ENCODE measurements at places on chromosomes 5 and 9. TPM values are rescaled to one million over a fixed set of nuclear protein-coding genes. Genes with fewer than 3 reads are reported as not detected.

DNA sequence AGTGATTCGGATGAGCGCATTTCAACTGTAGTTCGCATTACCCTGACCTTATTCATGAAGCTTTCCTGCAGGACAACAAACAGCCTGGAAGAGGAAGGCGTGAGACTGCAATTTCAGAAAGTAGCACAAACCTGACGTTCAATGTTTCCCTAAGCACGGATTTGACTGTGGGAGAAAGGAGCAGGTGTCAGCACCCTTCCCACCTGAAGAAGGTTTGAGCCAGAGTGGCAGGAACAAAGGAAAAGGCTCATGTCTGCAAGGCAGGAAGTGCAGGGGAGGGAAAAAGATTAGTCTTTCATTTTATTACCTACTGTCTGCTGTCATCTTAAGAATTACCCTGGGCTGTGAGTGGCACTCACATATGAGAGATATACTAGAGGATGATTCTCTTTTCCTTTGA lies 114.0 kb downstream of the MED10 start:
- no peaks in the 10 kb centered on the region for H3K4me1 ChIP-seq
- no peak for DNase-seq
- H3K27me3 ChIP-seq, result no peaks in the 10 kb centered on the region
- H3K36me3 ChIP-seq, result no peaks in the 10 kb centered on the region
- H3K4me3 ChIP-seq, result no peak overlapping the region

- no peak overlapping the region for H3K4me3 ChIP-seq
- no peaks in the 10 kb centered on the region for H3K36me3 ChIP-seq
- H3K4me1 ChIP-seq, result no peaks in the 10 kb centered on the region
- no peak overlapping the region for H3K27ac ChIP-seq
- H3K27me3 ChIP-seq, result no peaks in the 10 kb centered on the region
These were observed 569.9 kb downstream of the RAB3C start for GRCh38 chr5:59152701-59153245.

GRCh38 chr9:113360242-113360842 lies 11.0 kb downstream of the BSPRY start:
- H3K27ac ChIP-seq, result no peak overlapping the region
- no peaks in the 10 kb centered on the region for H3K4me1 ChIP-seq
- no peak overlapping the region for H3K4me3 ChIP-seq
- no peak for DNase-seq
- H3K27me3 ChIP-seq, result peaks cover 3% of the 10 kb centered on the region

- peaks cover 37% of the 10 kb centered on the region for H3K4me1 ChIP-seq
- peak; percentile 86 for DNase-seq
- H3K27ac ChIP-seq, result peak overlapping the region; percentile 98
- H3K27me3 ChIP-seq, result no peaks in the 10 kb centered on the region
- peak overlapping the region; percentile 73 for H3K4me3 ChIP-seq
These were observed 2.0 kb upstream of the CCL27 start for GRCh38 chr9:34664281-34665066.

GRCh38 chr5:156339139-156339841 lies 12.3 kb downstream of the SGCD start:
- no peak overlapping the region for H3K4me3 ChIP-seq
- H3K27me3 ChIP-seq, result peaks cover 1% of the 10 kb centered on the region
- DNase-seq, result no peak
- H3K4me1 ChIP-seq, result no peaks in the 10 kb centered on the region
- H3K36me3 ChIP-seq, result no peaks in the 10 kb centered on the region

DNA sequence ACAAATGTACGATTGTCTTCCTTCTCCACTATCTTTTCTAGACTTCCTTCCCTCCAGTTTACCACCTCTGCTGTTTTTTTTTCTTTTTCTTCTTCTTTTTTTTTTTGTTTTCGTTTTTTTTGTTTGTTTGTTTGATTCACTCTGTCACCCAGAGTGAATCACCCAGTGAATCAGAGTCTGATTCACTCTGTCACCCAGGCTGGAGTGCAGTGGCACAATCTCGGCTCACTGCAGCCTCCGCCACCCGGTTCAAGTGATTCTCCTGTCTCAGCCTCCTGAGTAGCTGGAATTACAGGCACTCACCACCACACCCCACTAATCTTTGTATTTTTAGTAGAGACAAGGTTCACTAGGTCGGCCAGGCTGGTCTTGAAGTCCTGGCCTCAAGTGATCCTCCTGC lies 375.7 kb downstream of the NTRK2 start:
- H3K4me3 ChIP-seq, result no peak overlapping the region
- H3K4me1 ChIP-seq, result no peaks in the 10 kb centered on the region
- no peak for DNase-seq
- H3K36me3 ChIP-seq, result no peaks in the 10 kb centered on the region
- no peak overlapping the region for H3K27ac ChIP-seq

NOP16 gene
- 15.5 TPM for total RNA-seq

GRCh38 chr9:37215830-37216229 lies 95.5 kb downstream of the ZCCHC7 start:
- H3K27ac ChIP-seq, result no peak overlapping the region
- no peaks in the 10 kb centered on the region for H3K4me1 ChIP-seq
- H3K27me3 ChIP-seq, result no peaks in the 10 kb centered on the region
- H3K36me3 ChIP-seq, result no peaks in the 10 kb centered on the region
- DNase-seq, result no peak

GRCh38 chr9:101510459-101510858 lies 23.2 kb upstream of the RNF20 start:
- no peaks in the 10 kb centered on the region for H3K4me1 ChIP-seq
- H3K36me3 ChIP-seq, result no peaks in the 10 kb centered on the region
- no peak for DNase-seq
- H3K27me3 ChIP-seq, result peaks cover 7% of the 10 kb centered on the region
- H3K4me3 ChIP-seq, result no peak overlapping the region

DNA sequence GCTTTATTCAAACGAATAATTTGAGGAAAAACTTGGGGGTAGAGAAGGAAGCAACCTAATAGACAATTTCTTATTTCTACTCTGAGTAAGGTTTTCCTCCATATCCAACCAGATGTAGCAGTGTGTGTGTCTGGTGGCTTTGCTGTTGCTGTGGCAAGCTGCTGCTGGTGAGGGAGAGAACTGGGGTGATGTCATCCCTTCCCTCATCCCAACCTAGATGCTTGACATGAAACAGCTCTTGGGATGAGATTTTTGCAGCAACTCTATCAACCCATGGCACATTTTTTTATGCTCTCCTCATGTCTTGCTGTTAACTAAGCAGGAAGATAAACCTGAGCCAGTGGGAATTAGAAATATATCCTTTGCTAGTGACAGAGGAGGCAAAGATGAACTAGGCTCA lies 135.8 kb downstream of the PCSK1 start:
- H3K36me3 ChIP-seq, result no peaks in the 10 kb centered on the region
- H3K27me3 ChIP-seq, result no peaks in the 10 kb centered on the region
- H3K27ac ChIP-seq, result no peak overlapping the region

- DNase-seq, result no peak
- no peaks in the 10 kb centered on the region for H3K36me3 ChIP-seq
- no peak overlapping the region for H3K4me3 ChIP-seq
These were observed 3.0 kb downstream of the C8G start for GRCh38 chr9:136947955-136948510.

DNA sequence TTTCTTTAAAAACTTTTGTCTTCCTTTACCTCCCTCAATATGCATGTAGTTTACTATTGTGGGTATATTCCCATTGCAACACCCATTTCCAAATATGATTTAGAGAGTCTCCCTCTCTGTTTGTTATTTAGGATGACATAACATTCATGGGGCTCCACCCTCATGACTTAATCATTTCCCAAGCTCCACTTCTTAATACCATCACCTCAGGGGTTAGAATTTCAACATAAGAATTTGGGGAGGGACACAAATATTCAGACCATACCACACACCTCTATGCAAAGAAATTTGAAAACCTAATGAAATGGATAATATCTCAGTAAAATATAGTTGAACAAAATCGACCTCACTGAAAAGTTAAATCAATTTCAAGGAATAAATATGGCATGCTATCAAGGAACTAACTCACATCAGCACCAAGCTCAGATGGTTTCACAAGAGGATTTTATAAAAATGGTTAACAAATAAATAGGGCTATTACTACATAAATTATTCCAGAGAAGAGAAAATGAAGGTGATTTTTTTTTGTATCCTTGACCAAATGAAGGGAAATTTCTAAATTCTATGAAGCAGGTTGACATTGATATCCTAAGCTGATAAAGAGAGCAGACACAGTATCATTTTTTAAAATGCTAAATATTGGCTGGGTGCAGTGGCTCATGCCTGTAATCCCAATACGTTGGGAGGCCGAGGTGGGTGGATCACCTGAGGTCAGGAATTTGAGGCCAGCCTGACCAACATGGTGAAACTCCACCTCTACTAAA lies 20.2 kb upstream of the UBTD2 start:
- H3K4me3 ChIP-seq, result no peak overlapping the region
- no peak for DNase-seq
- H3K4me1 ChIP-seq, result no peaks in the 10 kb centered on the region
- H3K36me3 ChIP-seq, result no peaks in the 10 kb centered on the region
- H3K27me3 ChIP-seq, result peaks cover 9% of the 10 kb centered on the region

- H3K27me3 ChIP-seq, result no peaks in the 10 kb centered on the region
- no peak overlapping the region for H3K4me3 ChIP-seq
- DNase-seq, result no peak
- peaks cover 2% of the 10 kb centered on the region for H3K4me1 ChIP-seq
- peaks cover 19% of the 10 kb centered on the region for H3K36me3 ChIP-seq
These were observed 19.0 kb downstream of the STOM start for GRCh38 chr9:121350993-121351561.

SLC31A2 gene
- total RNA-seq, result 3.2 TPM

DNA sequence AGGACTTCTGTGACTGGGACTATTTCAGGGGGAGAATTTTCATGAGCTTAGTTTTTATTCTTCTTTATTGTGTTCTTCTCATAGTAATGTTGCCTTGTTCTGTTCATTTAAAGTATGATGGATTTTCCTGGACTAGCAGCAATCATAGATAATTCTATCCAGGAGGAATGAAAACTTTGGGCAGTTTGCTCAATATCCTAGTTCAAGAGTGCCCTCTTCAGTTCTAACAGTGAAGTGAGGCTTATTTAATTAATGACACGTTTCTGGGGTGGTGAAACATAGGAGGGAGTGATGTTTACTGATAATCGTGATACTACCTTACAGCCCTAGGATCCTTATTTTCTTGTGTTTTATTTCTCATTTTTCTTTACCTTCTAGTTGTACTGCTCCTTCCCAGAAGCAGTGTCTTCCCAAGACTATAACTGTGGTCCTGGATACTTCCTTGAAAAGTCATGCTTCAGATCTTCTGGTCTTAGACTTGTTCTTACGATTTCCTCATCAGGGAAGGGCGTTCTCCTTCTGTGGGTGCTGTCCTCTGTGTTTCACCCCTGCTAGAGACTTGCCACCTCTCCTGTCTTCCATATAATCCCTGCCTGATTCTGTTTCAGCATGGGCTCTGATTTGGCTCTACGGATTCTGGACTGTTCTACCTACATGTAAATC lies 57.4 kb downstream of the CFAP95 start:
- H3K27ac ChIP-seq, result no peak overlapping the region
- no peaks in the 10 kb centered on the region for H3K27me3 ChIP-seq
- no peaks in the 10 kb centered on the region for H3K36me3 ChIP-seq
- peak; percentile 39 for DNase-seq
- H3K4me3 ChIP-seq, result no peak overlapping the region

GRCh38 chr5:95441636-95442035 lies 50.5 kb downstream of the FAM81B start:
- no peaks in the 10 kb centered on the region for H3K4me1 ChIP-seq
- H3K4me3 ChIP-seq, result no peak overlapping the region
- peaks cover 6% of the 10 kb centered on the region for H3K27me3 ChIP-seq
- H3K27ac ChIP-seq, result no peak overlapping the region

GRCh38 chr9:108316630-108317029 lies 539.2 kb downstream of the ACTL7B start:
- no peaks in the 10 kb centered on the region for H3K27me3 ChIP-seq
- no peak overlapping the region for H3K27ac ChIP-seq
- H3K36me3 ChIP-seq, result no peaks in the 10 kb centered on the region

TCF7 gene
- total RNA-seq, result 234 TPM

DNA sequence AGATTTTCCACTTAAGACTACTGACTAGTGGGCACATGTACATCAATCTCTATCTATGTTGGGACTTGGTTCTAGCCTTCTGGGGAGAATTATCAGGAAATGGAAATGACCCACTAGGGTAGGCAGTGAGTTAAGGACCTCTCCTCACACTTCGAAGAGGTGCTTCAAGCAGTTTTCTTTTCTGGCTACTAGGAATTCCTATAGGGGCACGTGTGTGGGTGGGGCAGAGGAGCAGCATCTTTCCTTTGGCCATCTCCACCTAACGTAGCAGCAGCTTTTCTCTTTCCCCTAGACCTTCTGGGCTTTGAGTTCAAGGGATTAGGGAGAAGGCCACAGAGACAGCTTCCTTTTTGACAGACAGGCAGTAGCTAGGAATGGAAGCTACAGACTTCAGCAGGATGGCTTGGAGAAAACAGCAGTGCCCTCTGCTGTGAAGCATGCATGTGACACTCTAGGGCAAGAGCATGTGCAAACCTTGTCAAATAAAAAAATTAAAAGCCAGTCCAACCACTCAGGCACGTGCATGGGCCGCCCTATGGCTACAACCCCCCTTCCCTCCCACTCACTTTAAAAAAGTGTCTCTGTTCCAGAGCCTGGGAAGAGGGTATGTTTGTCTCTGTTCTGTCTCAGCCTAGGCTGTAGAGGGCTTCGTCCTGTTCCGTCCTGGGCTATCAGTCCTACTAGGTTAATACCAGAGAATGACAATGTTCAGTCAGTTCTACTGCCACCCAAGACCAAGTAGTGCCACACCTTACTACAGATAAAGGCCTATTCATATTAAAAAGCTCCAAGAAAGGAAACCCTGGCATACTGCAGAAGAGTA lies 8.7 kb upstream of the GFRA3 start:
- H3K36me3 ChIP-seq, result no peaks in the 10 kb centered on the region
- no peaks in the 10 kb centered on the region for H3K27me3 ChIP-seq
- no peak overlapping the region for H3K4me3 ChIP-seq
- H3K4me1 ChIP-seq, result no peaks in the 10 kb centered on the region
- DNase-seq, result no peak

SLC24A2 gene
- 0.30 TPM for total RNA-seq

- no peaks in the 10 kb centered on the region for H3K27me3 ChIP-seq
- no peaks in the 10 kb centered on the region for H3K4me1 ChIP-seq
- no peak overlapping the region for H3K27ac ChIP-seq
- H3K36me3 ChIP-seq, result no peaks in the 10 kb centered on the region
These were observed 94.0 kb downstream of the RCL1 start for GRCh38 chr9:4886698-4887097.

- no peaks in the 10 kb centered on the region for H3K4me1 ChIP-seq
- no peaks in the 10 kb centered on the region for H3K36me3 ChIP-seq
- H3K27me3 ChIP-seq, result no peaks in the 10 kb centered on the region
- H3K4me3 ChIP-seq, result no peak overlapping the region
- DNase-seq, result no peak
- no peak overlapping the region for H3K27ac ChIP-seq
These were observed 149.1 kb upstream of the PIK3R1 start for GRCh38 chr5:68066277-68066955.
